IMR-90 (cell line): ENCODE measurements at places on chromosomes 2 and 18.

DNA sequence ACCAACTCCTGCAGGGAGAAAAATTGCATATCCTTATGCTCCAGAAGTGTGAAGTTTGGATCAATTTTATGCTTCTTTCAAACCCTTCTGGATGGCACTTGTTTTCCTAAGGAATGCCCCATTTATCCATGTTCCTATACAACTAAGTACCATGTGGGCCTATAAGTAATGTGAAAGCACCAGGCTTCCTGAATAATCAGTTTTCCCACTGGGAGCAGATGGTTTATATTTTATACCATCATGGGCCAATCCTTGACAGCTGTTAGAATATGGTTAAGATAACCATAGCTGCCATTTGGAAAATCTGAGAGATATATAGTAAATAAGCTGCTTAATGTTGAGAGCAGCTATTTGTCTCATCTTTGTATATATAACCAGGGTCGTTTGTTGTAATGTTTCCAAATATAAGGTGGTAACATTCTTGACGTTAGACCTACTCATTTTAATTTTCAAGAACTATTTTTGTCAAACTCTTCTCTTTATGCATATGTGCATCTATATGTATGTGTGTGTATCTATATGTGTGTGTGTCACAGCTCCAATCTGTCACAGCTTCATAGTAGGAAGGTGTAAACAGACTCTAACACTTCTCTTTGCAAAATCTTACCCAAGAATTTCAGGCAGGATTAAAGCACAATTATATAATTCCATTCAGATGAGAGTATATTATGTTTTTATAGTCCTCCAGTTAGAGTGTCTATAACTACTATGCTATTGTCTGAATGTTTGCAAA, 458.7 kb upstream of the GCFC2 start:
- no peaks in the 10 kb centered on the region for H3K4me1 ChIP-seq
- no peak overlapping the region for H3K27ac ChIP-seq
- DNase-seq = no peak
- H3K27me3 ChIP-seq = no peaks in the 10 kb centered on the region
- H3K4me3 ChIP-seq = no peak overlapping the region
- H3K36me3 ChIP-seq = no peaks in the 10 kb centered on the region

- H3K27ac ChIP-seq = no peak overlapping the region
- H3K4me1 ChIP-seq = peaks cover 7% of the 10 kb centered on the region
- H3K4me3 ChIP-seq = no peak overlapping the region
- no peaks in the 10 kb centered on the region for H3K36me3 ChIP-seq
Measured at GRCh38 chr2:240255811-240256703, 115.6 kb upstream of the OTOS start.

DNA sequence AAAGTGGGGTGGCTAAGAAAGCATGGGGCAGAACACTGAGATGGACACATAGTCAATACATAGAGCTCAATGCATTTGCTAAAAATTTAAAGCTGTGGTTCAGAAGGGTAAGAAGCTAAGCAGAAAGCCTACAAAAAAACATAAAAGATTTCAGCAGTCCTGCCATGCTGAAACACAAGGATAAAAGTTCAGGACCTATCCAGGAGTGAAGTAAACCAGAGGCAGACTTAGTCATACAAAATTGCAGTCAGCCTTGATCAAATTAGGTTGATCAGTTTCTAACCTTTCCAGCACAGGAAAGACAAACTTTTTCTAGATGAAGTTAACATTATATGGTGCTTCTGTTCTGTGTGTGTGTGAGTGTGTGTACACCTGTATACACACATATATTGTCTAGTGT, 120.8 kb upstream of the RBMS1 start:
- peak; percentile 23 for DNase-seq
- H3K27me3 ChIP-seq = no peaks in the 10 kb centered on the region
- no peak overlapping the region for H3K27ac ChIP-seq

DNA sequence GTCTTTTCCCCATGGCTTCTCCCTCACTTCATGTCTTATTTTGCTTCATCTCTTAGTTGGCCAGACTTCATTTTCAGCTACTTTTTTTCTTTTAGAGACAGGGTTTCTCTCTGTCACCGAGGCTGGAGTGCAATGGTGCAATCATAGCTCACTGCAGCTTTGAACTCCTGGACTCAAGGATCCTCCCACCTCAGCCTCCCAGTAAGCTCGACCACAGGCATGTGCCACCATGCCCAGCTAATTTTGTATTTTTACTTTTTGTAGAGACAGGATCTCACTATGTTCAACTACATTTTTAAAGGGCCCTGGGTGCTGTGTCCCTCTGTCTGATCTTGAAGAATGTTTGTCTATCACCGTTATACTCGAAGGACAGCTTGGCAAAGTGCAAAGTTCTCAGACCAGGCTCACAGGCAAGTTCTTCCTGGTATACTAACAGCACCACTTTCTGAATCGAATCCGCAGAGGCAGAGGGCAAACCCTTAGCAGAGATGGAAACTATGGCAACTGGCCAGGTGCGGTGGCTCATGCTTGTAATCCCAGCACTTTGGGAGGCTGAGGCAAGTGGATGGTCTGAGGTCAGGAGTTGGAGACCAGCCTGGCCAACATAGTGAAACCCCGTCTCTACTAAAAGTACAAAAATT, 60.9 kb downstream of the SOWAHC start:
- DNase-seq = no peak
- no peaks in the 10 kb centered on the region for H3K36me3 ChIP-seq
- H3K4me3 ChIP-seq = no peak overlapping the region
- H3K27me3 ChIP-seq = peaks cover 55% of the 10 kb centered on the region
- H3K27ac ChIP-seq = no peak overlapping the region
- peaks cover 2% of the 10 kb centered on the region; the same call in 1 of the 2 replicates for H3K4me1 ChIP-seq

GRCh38 chr2:31429759-31430438, 15.4 kb upstream of the XDH start:
- no peaks in the 10 kb centered on the region for H3K4me1 ChIP-seq
- no peak overlapping the region for H3K27ac ChIP-seq
- no peaks in the 10 kb centered on the region; the same call in 1 of the 2 replicates for H3K27me3 ChIP-seq

DNA sequence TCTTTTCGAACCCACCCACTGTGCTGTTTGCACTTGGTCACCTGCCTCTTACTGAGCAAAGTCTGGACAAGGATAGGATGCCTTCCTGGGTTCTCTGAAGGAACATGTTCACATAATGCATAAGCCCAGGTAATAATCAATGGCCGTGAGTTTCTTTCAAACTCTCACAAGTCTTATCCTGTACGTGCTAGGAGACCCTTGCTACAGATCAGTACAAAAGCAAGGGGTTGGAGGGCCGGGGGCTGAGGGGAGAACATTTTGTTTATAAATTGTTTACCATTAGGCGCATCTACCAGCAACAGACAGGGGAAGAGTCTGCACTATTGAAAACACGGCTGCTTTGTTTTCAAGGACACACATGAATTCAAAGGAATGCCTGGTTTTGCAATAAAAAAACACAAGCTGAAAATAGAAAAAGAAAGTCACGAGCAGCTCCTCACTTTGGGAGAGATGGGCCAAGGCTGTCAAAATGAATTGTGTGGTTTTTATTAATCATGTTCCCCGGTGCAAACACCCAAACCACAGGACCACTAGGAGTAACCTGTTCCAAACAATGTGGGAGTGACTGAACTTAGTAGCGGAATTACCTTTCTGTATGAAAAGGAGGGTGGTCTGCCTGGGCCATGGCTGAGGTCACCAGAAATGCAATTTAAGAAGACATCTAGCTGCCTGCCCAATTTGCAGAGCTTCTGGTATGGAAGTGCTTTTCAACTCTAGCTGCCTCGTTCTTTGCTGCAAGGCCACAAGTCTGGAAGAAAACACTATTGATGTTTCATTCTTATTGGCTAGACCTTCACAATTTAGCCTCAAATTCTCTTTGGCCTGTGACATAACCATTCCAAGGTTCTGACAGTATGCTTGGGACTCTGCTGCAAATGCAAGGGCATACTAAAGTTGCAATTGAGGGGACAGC, 73.5 kb downstream of the CCBE1 start:
- H3K4me3 ChIP-seq = no peak overlapping the region
- H3K27me3 ChIP-seq = no peaks in the 10 kb centered on the region
- peak overlapping the region; percentile 40; the same call in 1 of the 2 replicates for H3K27ac ChIP-seq
- peak; percentile 63 for DNase-seq
- peaks cover 20% of the 10 kb centered on the region for H3K4me1 ChIP-seq

DNA sequence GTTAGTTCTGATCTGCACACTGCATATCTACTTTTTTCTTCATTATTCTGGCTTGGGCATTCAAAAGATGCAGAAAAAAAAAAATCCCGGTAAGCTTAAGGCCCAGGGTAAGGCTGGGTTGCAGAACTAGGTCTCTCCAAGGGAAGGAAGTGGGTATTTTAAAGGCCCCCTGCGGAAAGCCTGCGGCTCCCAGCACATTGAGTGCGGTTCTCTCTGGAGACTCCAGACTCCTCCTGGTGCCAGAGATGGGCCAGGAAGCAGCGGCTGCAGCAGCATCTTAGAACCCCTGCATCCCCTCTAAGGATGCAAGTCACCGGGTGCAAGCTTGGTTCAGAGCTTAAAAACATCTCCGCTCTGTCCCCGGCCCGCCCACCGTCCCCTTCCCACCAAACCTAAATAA, 49.5 kb downstream of the TGIF1 start:
- H3K27ac ChIP-seq = no peak overlapping the region
- peak overlapping the region; percentile 38; the same call in 1 of the 2 replicates for H3K4me3 ChIP-seq

DNA sequence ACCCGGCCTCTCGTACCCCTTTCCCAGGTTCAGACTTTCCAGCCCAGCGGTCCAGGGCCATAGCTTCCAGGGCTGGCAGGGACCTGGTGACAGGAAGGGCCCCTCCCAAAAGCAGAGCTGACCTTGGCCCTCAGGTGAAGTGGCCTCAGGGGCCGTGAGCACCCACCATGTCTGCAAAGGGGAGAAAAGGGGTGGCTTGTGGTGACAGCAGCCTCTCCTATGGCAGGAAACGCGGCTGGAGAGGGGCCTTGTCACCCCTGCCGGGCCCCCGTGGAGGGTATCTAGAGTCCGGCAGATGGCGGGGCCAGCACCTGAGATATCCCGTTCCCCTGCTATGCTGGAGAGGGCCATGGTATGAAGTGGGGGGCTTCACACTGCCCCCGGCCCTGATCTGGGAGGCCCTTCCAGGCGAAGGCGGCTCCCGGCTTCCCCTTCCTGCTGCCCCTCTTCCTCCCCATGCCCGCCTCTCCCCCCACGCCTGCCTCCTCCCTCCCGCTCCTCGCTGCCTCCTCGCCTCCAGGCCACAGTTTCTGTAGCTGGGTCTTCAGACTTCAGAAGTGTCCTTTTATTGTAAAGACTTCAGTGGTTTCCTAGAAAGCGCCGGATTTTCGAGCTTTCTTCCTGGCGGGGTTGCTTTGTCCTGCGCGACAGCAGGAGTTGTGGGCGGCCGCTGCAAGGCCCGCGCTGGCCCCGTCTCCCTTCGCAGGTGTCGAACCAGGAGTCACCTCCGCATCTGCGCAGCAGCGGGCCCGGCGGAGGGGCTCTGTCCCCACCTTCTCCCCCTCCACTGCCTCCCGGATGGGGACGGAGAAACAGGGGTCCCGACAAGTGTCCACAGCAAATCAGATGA, 240.5 kb upstream of the MYT1L start:
- no peaks in the 10 kb centered on the region for H3K36me3 ChIP-seq
- no peaks in the 10 kb centered on the region for H3K4me1 ChIP-seq
- H3K27me3 ChIP-seq = no peaks in the 10 kb centered on the region
- DNase-seq = no peak
- no peak overlapping the region for H3K27ac ChIP-seq
- no peak overlapping the region for H3K4me3 ChIP-seq

DNA sequence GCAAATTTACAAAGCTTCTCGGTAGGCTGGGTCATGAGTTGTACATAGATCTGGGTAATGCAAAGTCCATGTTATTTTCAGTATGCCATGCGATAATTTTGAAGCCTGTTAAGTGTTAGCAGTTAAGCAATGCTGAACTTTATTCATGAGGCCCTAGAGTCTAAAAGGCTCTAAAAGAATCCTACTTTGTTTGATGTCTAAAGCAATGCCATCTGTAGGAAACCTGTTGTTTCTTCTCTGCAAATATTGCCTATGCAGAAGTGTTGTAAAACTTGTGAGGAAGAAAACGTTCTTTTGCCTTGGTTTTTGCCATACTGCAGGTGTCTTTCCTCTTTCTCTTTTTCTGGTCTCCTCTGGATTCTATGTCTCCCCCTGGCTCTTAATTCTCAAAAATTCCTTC, 9.1 kb downstream of the ARHGAP15 start:
- no peaks in the 10 kb centered on the region for H3K36me3 ChIP-seq
- no peak overlapping the region for H3K4me3 ChIP-seq
- H3K4me1 ChIP-seq = no peaks in the 10 kb centered on the region
- no peak overlapping the region for H3K27ac ChIP-seq
- peaks cover 3% of the 10 kb centered on the region for H3K27me3 ChIP-seq

- no peak overlapping the region for H3K27ac ChIP-seq
- no peaks in the 10 kb centered on the region; the same call in 1 of the 2 replicates for H3K4me1 ChIP-seq
- peak; percentile 75 for DNase-seq
- H3K27me3 ChIP-seq = no peaks in the 10 kb centered on the region
- no peak overlapping the region for H3K4me3 ChIP-seq
- no peaks in the 10 kb centered on the region for H3K36me3 ChIP-seq
Measured at GRCh38 chr2:141393214-141393545, 737.6 kb downstream of the LRP1B start.

DNA sequence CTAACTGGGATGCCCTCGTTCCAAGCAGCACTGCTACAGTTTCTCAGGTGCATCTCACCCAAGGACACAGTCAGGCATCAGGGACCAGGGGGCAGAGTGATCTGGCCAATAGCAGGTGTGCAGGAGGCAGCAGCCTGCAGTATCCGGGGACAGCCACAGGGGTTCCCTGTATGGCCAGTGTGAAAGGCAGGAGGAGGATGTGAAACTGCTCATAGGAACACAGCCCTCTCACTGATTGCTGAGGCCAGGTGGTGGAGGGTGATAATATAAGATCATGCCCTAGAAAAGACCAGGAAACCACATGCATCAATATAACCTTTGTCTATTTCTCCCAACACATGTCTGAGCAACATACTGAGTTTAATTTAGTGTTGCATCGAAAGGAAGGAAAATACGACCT, 112.7 kb upstream of the TACR1 start:
- H3K27ac ChIP-seq = no peak overlapping the region
- H3K27me3 ChIP-seq = no peaks in the 10 kb centered on the region
- no peak overlapping the region for H3K4me3 ChIP-seq
- DNase-seq = no peak
- peaks cover 5% of the 10 kb centered on the region for H3K4me1 ChIP-seq
